ENCODE measurements at places on chromosomes 16 and 17.

DNA sequence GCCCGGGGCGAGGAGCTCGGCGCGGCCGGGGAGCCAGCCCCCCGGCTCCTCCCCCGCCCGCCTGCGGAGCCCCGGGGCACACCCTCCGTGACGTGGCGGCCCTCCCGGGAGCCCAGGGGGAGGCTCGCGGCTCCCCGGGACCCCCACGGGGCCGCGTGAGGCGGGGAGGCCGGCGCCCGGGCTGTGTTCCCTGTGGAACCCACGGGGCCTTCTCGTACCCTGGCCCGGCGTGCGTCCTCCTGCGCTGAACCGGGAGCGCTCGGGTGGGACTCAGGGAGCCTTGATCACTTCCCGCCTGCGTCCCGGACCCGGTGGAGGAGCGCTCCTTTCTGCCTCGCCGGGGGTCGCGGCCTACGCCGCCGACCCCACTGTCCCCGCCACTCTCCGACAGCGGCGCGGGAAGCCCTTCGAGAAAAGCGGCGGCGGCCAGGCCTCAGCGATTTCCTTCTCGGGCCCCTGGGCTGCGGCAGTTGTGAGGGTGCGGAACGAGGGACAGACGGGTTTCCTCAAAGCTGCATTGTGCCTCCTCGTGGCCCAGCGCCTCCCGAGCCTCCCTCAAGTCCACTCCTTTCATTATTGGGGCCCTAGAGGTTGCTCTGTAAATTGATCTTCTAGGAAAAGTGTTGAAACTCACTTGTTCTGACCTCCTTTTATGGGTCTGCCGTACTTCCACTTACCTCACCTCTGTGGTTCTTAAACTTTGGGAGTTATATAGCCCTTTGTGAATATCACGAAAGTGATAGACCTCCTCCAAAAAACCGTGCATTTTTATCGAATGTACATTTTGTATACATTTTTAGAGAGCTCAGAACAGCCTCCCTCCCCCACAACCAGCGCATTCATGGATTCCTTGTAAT, 597 bp downstream of the LIG3 start:
- DNase-seq: peak; percentile 74

DNA sequence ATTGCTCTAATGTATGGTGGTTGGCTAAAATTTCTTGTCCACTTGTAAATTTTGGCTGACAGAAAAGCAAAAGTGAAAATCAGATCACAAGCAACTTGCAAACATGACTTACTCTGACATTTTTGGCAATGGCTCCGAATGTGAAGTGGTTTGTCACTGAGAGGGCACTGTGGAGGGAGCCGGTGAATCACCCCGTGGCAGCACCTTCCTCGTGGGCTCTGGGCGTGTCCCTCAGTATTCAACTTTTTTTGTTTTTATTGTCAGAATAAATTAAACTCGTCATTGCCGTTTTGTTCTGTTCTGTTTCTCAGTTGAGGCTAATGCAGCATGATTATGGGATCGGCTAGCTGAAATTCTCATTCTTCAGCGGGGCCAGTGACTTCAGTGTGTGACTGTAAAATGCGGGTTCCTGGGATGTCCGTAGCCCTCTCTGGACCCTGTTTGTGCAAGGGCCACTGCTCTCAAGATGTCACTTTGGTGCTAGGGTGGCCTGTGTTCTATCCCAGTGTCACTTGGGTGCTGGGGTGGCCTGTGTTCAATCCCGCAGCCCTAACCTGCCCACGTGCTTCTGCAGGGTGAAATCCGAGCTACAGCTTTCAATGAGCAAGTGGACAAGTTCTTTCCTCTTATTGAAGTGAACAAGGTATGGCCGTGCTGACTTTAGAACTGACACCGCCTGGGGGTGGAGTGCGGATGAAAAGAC, 48.8 kb downstream of the RPA1 start:
- no peak for DNase-seq

DNA sequence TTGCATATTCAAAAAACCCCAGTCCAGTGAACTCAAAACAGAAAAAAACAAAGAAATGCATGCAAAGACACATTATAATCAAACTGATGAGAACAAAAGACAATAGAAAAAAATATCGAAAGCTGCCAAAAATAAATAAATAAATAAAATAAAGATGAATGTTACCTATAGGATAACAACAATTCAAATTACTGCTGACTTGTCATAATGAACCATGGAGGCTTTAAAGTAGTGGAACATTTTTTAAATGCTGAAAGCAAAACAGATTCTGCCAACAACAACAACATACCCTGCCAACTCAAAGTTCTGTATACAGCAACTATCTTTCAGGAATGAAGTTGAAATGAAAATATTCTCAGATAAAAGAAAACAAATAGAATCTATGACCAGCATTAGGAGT, 116.6 kb downstream of the CBLN1 start:
- DNase-seq: no peak

DNA sequence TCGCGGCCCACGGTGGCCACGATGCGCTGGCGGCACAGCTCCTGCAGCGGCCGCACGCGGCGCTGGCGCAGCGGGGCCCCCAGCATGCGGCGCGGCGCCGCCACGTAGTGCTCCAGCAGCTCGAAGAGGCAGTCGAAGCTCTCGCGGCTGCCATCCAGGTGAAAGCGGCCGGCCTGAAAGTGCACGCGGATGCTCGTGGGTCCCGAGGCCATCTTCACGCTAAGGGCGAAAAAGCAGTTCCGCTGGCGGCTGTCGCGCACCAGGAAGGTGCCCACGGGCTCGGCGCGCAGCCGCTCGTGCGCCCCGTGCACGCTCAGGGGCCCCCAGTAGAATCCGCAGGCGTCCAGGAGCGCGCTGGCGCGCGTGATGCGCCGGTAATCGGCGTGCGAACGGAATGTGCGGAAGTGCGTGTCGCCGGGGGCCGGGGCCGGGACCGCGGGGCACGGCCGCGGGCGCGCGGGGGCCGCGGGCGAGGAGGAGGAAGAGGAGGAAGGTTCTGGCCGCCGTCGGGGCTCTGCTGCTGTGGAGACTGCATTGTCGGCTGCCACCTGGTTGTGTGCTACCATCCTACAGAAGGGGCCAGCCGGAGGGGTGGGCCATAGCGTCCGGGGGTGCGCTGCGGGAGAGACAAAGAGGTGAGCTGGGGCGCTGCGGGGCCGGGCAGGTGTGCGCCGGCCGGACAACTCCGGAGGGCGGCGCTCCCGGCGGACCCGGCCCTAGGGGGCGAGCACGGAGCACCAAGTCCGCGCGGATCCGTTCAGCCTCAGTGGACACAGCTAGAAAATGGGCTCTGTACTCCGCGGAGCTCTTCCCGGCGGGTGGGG, 879 bp downstream of the SOCS1 start:
- peak; percentile 64 for DNase-seq

DNA sequence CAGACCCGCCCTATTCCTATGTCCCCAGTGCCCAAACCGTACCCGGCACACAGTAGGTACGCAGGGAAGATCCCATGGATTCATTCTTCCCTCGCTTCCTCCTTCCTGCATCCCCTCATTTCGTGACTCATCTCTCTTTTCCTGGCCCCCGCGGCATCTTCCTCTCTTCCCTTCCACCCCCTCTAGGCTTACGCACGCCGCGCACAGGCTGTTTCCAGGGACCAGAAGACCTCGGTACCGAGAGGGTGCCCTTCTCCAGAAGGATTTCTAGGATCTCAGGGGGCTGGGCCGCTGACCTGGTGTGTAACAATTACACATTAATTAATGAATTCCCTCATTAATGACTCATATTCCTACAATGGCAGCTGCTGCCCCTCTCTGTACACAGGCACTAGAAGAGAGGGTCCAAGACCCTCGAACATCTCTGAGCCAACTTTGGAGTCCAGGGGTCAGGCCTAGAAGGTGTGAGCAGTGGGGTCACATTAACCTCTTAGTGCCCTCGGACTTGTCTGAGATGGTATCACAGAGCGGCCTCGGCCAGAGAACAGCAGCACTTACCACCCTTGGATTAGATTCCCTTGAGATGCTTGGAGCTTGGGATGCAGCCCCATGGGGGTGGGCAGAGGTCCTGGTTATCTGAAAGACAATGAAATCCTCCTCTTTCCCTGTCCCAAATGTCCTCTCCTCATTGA, 16.8 kb upstream of the PLLP start:
- DNase-seq: no peak

DNA sequence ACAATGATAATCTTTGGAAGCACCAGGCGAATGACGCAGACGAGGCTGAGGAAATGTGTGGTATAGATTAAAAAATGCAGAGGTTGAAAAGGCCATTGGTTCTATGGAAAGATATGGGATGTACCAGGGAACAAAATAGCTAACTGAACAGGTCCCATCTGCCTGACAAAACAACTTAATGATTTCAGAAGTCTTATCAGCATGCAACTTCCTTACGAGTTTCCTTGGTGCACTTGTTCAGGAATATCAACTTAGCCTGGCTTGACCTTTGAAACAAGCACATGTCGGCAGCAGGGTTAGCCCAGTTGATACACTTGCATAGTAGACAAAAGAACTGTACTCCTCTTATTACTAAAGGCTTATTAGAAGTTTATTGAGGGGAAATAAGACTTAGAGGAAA, 90.9 kb upstream of the CDH11 start:
- no peak for DNase-seq

DNA sequence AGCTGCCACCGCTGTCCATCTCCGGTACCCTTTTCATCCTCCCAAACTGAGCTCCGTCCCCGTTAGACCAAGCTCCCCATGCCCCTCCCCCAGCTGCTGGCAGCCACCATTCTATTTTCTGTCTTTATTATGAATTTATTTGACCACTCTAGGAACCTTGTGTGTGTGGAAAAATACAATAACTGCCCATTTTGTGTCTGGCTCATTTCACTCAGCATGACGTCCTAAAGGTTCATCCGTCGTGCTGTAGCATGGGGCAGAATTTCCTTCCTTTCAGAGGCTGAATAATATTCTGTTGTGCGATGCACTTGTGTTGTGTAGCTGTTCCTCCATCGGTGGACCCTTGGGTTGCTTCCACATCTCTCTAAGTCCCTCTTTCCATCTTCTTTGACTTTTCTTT, 263.1 kb downstream of the SEC14L1 start:
- DNase-seq: no peak

DNA sequence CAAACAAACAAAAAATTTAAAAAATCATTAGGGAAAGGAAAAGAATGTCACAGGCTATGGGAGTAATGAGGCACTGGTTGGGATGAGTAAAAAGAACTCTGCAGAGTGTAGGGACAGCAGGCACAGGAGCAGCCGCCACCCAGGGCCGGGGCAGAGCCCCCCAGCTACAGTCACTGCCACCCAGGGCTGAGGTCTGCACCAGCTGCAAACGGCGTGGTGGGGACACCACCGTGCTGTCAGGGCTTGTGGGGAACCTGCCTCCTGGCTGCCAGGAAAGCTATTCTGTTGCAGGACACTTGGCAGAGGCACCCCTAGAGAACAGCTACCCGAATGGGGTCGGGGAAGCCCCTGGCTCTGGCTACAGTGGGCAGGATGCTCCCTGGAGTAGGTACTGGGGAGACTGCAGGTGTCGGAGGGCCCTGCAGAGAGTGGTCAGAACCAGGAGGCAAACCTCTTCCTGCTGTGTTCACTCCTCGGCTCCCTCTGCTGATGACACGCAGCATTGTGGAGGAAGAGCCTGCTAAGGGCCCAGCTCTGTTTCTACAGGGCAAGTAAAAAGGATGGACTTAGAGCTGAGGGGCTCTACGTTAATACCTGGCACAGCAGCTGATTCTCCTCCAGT, 32.3 kb upstream of the CAPN15 start:
- no peak for DNase-seq

GRCh38 chr16:88533381-88533917, 36.8 kb upstream of the ZC3H18 start:
- no peak for DNase-seq

DNA sequence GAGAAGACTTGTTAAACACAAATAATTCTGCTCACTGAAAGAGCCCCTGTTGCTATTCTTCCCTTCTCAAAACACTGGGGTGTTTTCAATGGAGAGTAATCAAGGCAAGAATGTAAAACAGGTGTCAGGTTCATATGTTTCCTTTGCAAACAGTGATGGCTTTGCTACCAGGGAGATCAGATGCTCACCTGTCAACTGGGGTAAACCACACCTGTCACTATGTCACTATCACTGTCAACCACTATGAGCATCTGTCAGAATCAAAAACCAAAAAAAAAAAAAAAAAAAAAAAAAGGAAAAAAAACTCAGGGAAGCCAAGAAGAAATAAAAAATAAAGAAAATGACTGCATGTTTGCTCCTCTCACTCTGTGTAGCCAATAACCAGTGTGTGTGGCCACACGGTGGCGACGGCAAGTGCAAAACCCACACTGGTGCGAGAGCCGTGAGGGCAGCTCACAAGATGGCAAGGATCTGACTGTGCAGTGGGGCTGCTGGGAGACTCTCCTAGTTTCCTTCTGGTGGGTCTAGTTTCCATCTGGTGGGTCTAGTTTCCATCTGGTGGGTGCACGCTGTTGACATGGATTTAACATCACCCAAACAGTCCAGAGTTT, 22.7 kb downstream of the USP22 start:
- peak; percentile 46 for DNase-seq

DNA sequence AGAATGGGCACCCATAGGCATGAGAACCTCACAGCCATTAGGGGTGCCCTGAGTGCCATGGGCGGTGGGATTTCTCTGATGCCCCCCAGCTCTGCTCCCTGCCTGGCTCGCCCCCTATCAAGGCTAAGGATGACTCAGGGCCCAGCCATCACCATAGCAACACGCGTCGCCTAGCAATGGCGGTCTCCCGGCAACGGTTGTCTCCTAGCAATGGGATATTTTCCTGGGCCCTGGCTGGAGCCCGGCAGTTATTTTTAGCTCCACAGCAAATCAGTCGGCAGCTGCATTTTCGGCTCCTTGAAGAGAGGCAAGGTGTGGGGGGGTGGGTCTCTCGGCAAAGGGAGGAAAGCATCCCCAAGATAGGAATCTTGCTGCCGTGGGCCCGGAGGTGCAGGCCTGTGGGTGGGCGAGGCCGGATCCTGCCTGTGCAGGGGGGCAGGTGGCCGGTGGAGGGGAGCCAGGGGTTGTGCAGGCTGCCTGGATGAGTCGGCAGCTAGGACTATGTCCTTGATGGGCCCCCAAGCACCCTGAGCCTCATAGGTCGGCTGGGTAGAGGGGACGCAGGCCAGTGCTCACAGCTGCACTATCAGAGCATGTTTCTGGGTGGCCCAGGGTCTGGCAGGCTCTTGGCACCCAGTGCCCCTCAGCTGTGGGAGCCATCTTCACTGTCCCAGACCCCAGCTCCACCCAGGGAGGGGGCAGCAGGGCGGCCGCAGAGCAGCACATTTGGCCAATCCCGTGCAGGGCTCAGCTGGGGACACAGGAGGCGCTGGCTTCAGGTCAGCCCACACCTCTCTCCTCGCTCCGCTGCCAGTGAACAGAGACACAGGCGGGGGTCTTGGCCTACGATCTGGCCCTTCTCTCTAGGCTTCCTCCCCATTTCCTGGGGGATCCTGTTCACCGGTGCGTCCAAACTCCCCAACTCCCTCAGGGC, 4.2 kb upstream of the FBXL16 start:
- no peak for DNase-seq

- DNase-seq: no peak
These were observed 27.6 kb downstream of the ITGB3 start for GRCh38 chr17:47281216-47281615.

DNA sequence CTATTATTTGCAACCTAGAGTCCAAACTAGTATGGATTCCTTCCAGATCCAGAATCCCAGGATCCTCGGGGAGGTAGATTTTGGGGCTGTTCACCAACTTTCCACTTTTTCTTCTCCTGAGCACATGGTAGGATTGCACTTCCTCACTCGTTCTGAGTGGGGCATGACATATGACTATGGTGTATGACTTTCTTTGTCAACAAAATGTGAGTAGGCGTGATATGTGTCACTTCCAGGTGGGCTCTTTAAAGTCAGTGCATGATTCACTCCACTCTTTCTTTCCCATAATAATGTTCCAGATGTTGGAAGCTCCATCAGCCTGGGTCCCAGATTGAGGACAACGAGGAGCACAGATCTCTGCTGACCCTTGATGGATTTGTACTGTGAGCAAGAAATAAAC, 21.5 kb downstream of the IRX5 start:
- no peak for DNase-seq

- DNase-seq: no peak
These were observed 6.0 kb upstream of the ARL5C start for GRCh38 chr17:39171933-39172332.

Measured in stimulated activated CD4-positive, alpha-beta T cell treated with anti-CD3 and anti-CD28 coated beads, Interleukin-2, amount 100 ng/mL, for 24 hours (primary cell).